Hepatic stellate cell (primary cell): ENCODE measurements at places on chromosomes 7 and 10.

DNA sequence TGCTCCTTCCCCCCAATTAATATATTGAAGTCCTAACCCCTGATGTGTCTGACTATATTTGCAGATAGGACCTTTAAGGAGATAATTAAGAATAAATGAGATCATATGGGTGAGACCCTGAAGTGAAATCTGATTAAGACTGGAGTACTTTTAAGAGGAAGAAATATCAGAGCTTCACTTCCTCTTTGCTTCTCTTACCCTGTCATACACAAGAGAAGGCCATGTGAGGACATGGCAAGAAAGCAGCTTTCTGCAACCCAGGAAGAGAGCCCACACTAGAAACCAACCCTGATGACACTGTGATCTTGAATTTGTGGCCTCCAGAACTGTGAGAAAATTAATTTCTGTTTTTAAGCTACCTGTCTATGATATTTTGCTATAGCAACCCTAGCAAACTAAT, 44.2 kb downstream of the JMJD1C start:
- no peak for DNase-seq

DNA sequence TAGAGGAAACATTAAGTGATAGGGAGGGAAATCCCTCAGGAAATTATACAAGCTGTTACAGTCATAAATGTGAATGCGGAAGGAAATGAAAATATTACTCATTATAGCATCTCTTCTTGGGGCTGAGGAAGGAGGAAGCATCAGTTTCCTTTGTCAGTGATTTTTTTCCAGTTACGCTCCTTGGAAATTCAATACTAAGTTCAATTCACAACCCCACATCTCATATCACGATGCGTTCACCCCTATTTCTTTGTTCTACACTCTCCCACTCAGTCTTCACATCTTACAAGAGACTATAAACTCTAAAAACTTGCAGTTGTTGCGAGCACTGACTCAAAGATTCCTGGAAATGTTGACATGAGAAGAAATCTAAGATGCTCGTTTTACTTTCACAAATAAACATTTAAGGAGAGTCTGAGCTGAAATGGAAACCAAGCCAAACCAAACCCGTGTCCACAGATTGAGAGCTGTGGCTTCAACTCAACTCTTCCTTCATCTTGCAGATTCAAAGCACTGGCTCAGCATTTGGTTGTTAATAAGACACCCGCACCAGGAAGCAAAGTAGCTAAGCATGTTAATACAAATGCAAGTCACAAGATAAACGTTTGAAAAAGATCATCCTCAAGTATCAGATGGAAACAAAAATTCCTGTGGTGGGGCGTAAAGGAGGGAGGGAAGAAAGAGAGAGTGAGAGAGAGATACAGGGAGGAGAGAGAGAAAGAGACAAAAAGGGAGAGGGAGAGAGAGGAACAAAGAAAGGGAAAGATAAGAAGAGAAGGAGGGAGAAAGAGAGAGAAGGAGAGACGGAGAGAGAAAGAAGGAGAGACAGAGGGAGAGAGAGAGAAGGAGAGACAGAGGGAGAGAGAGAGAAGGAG, 150.0 kb upstream of the RSU1 start:
- DNase-seq = no peak

DNA sequence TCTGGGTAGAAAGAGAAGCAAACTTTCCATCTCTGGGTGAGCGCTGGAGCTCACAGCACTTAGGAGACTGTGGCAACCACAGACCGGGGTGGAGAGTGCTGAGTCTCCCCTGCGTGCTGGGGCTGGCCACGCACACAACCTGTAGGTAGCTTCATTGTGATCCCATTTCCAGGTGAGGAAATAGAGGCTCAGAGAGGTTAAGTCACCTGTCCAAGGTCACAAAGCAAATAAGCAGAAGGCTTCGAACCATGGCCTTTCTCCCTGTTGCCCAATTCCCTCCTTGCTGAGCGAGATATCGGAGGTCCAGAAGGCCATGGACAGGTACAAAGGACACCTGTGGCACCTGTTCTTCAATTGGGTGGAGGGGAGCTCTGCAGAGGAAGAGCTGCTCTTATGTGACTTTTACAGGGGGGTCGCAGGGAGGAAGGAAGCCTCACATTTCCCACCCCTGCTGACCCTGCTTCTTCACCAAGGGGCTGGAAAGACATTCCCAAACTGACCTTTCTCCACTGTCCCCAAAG, 39.4 kb downstream of the ZCCHC24 start:
- DNase-seq = no peak

DNA sequence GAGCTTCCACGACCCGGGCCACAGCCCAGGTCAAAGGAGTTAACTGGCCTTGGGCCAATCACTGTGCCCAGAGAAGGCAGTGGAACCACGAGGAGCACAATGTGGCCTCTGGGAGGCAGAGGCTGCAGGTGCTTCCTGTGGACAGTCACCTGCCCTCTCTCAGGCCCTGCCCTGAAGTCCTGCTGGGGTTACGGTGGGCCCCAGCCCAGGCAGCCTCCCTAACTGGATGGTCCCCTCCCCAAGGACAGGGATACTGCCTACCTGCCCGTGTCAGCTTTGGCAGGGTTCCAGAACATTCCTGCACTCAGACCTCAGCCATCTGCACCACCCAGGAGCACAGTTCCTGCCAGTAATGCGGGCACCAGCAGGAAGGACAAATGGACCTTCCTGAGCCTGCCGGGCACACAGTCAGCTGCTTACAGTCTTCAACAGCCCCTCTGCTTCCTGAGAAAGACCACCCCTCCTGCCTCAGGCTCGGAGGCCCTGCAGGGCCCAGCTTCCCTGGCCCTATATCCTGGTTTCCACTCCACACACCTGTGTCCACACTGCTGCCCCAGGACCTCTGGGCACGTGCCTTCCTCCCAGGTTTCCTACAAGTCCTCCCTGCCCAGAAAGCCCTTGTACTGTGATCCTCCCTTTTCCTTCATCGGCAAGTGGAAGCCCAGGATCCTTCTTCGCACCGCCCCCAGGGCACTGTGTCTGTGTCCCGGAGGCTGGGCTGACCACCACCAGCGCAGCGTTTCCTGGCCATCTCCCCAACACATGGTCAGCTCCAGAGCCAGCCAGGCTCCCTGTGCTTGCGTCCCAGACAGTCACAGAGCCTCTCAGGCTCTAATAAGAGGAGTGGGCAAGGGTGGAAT, 23.3 kb downstream of the WDR86 start:
- no peak for DNase-seq

DNA sequence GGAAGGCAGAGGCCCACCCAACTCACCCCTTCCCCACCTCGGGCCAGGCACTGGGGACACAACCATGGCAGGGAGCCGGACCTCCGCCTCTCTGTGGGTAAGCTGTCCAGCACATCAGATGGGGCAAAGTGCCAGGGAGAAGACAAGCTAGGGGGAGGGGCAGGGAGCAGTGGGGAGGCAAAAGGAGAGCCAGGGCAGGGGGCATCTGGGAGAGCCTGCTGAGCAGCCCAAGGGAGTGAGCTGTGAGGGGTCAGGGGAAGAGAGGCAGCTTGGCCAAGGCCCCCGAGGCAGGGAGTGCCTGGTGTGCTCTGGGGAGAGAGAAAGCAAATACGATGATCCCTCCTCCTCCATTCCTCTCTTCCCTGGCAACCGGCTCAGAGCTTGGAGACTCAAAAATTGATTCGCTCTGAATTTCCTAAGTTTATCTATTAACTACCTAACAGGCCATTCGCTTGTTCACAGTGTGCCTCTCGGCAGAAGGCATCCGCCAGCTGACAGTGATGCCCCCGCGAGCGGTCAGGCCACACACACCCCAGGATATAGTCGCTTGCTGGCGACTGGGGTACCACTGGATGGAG, 4.5 kb downstream of the CAMK2B start:
- no peak for DNase-seq
